AG20443 (cell line): ENCODE measurements at places on chromosomes 6 and 20.

DNA sequence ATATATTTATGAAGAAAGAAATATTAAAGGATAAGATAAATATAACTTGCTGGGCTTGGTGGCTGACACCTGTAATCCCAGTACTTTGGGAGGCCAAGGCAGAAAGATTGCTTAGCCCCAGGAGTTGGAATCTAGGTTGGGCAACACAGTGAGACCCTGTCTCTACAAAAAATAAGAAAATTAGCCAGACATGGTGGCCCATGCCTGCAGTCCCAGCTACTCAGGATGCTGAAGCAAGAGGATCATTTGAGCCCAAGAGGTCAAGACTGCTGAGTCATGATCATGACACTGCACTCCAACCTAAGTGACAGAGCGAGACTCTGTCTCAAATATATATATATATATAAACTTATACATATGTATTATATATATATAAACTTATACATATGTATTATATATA, 164.0 kb downstream of the MRPL14 start:
- DNase-seq = no peak

DNA sequence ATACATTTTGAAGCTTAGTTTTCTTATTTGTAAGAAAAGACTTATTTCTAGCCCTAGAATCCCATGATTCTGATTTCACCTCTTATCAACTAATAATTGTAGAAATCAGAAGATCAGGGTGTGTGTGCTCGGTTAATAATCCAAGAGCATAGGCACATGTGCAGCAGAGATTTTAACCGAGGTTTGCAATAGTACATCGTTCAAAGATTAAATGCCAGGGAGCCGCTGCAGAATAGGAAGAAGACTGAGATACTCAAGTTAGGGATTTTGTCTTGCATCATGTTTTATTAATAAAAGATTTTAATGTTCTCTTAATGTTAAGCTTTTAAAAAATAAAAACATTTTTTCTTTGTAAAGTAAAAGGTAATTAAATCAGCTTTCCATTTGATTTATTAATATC, 6.9 kb downstream of the STX16 start:
- no peak for DNase-seq

- DNase-seq = no peak
These were observed 65.7 kb downstream of the CTCFL start for GRCh38 chr20:57459278-57459677.

DNA sequence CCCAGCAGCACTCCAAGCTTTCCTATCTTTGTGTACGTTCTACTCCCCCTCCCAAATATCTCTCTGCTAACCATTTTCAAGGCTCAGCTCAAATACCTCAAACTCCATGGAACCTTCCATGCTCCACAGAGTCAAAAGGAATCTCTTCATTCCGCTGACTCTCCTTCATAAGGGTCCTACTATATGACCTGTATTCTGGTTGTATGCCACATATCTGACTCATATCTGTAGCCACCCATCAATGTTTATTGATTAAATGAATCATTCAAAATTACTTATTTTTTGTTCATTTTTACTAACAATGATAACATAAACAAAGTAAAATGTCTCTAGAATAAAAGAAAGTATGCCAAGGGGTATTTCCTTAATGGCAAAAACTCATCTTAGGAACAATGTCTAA, 123.2 kb downstream of the ARHGAP18 start:
- DNase-seq = no peak

DNA sequence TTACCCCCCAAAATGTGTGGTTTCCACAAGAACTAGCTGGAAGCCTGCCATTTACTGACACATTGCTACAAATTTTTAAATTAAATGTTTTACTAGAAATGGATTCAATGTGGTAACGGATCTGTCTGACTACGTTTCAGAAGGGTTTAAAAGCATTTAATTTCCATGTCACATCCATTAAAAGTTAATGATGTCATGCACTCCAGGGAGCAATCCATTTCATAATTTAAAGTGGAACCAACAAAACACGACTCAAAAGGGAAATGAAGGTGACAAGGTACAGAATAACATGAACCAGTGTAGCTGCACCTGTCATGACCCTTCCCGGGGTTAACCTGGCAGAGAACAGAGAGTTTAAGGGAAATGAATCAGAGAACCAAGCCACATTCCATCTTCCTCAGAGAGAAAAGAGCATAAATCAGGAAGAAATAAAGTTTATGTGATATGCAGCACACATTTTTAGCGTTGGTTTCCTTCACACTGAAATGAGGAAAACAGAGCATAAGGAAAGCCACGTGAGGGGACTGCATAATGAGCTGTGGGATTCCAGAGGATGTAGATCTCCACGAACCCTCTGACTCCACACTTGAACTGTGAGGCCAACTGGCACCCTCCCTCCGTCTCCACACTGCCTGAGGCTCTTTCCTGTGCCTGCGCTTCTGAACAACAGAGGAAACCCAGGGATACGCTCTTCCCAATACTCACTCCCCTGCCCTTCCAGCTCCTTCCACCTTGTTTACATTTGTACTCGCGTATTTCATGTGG, 170.3 kb upstream of the AHI1 start:
- DNase-seq = peak; percentile 72

GRCh38 chr6:4812068-4812467, 35.9 kb downstream of the CDYL start:
- no peak for DNase-seq

GRCh38 chr6:106527117-106527516, 102.2 kb downstream of the RTN4IP1 start:
- DNase-seq = no peak

- DNase-seq = peak; percentile 32
These were observed 98.1 kb downstream of the NFATC2 start for GRCh38 chr20:51444467-51444866.
